ENCODE measurements at places on chromosomes 4 and X.

- DNase-seq: no peak
These were observed 12.2 kb downstream of the RNF150 start for GRCh38 chr4:141121101-141121500.

GRCh38 chr4:36320117-36320896, 38.9 kb downstream of the DTHD1 start:
- DNase-seq: no peak

- DNase-seq: no peak
These were observed 267.1 kb downstream of the ARHGAP24 start for GRCh38 chr4:85741921-85742591.

GRCh38 chr4:142352712-142353111, 493.4 kb downstream of the INPP4B start:
- DNase-seq: no peak

GRCh38 chrX:2360731-2361130, 140.0 kb downstream of the DHRSX start:
- DNase-seq: no peak

- DNase-seq: no peak
These were observed 195.2 kb downstream of the CCNG2 start for GRCh38 chr4:77352192-77352591.

DNA sequence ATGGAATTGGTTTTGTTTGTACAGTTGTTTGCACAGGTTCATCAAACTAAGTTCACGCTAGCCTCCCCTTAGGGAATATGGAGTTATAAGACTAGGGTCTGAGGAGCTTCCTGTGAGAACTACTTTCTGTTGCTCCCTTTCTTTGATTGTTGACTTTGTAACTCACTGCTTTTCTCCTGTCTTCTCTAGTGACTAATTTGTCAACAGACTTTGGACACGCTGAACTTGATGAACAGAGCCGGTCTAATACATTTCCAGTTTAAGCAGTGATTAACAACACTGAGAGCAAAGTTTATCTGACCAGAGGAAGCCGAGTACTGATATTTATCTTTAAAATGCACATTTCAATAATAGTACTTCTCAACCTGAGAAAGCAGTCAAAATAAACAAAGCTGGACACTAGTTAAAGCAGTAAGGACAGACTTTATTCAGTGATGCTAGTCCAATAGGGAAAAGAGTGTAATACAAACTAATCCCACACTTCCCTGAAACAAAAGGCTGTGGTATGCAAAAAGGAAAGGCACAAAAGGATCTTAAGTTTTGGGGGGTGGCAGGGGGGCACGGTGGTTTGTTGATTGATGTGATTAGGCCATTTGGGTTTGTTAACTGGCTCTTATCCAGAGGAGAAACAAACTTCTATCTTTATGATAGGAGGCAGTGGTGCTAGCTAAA, 2.7 kb upstream of the NUDT9 start:
- no peak for DNase-seq

GRCh38 chr4:108119199-108119800, 49.4 kb downstream of the LEF1 start:
- no peak for DNase-seq

DNA sequence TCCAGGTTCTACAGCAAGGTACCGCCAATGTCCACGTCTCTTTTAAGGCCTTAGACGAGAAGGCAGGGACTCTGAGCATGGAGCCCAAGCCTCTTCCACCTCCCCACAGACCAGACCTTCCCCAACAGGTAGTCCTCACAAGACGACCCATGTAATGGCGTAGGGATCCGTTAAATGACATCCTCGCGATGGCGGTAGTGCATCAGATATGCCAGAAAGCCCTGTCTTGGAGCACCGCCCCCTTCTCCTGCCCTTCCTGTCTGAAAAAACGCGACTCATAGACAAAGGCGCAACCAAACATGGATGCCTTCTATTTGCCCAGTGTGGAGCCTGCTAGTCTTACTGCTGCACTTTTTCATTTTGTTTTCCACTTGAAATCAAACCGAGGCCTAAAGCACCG, 185.4 kb downstream of the OR13H1 start:
- no peak for DNase-seq

GRCh38 chr4:68987007-68987406, 35.4 kb upstream of the UGT2A3 start:
- no peak for DNase-seq

GRCh38 chrX:138740341-138740740, 28.8 kb upstream of the FGF13 start:
- no peak for DNase-seq

DNA sequence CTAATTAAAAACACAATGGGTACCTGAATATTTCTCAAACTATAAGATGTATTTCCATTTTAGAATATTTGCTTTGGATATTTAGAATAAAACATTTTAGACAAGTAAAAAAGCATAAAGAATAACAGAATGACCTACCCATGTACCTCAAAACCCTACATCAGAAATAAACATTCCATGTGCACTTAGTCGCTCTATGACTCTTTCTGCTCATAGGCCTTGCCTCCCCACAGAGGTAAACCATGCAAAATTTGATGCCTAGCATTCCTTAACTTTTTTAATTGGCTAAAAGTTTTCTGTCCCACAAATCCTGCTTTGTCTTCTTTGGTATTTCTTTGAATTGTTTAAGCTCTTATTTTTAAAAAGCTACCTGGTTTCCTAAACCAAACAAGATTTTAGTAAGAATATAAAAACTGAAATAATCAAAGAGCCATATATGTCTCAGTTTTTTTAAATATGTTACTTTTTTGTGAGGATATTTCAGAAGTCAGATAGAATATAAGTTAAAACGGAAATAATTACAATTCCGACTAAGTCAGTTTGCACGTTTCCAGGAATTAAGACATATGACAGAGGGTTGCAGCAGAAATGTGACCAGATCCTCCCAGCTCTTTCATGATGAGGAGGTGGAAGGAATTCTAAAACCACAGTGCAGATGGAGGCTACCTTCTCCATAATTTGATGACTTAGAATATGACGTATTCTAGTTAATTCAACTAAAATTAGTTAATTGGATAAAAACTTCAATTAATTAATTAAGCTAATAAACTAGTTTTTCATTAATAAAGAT, 102.5 kb downstream of the FIP1L1 start:
- no peak for DNase-seq

GRCh38 chr4:9808077-9808476, 26.6 kb downstream of the DRD5 start:
- DNase-seq: no peak

GRCh38 chr4:650951-651883, 22.9 kb downstream of the ATP5ME start:
- DNase-seq: no peak

- no peak for DNase-seq
These were observed 18.1 kb downstream of the FNIP2 start for GRCh38 chr4:158786955-158787354.

- DNase-seq: no peak
These were observed 95.2 kb downstream of the DCLK2 start for GRCh38 chr4:150173432-150173861.

DNA sequence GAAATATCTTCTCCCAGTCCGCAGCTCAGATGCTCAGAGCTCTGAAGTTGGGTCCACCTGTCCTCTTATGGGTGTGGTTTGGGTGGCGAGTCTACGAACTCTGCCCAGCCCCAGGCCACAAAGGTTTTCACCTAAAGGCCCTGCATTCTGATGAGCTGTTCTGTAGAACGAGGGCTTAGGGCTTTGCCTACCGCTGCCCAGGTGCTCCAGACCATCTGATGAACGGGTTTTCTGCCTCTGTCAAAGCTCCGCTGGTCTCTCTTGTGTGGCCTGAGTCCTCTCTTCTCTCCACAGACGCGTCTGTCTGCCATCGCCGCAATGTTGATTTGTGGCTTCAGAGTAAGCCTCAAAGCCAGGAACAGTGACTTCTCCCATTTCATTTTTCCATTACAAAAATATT, 28.4 kb upstream of the CPLX1 start:
- DNase-seq: no peak

DNA sequence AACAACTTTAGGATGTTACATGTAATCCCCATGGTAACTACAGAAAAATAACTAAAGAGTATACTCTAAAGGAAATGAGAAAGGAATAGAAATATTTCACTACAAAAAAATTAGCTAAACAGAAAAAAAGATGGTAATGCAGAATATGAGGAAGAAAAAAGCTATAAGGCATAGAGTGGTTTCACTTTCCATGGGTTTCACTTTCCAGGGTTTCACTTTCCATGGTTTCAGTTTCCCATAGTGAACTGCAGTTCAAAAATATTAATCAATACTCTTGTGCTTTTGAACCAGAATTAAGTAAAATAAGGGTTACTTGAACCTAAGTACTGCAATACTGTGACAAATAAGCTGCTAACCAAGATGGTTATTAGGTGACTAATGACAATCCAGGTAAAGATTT, 42.0 kb downstream of the NPFFR2 start:
- no peak for DNase-seq

DNA sequence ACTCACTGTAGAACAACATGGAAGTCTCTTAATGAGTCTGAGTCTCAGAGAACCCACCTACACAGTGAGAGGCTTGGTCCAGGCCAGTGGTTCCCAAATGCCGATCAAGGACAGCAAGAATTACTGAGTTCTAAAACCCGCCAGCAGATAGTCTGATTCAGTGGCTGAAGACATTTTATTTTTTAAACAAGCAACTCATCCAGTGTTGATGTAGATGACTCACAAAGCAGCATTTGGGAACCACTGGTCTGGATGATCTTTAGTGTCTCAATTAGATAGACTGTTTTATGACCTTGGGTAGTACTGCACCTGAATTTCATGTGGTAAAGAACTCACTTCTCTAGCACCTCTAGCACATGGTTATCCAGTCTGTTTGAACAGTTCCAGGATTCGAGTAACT, 193.6 kb downstream of the FBXW7 start:
- DNase-seq: no peak

- no peak for DNase-seq
These were observed 38.3 kb downstream of the SHROOM2 start for GRCh38 chrX:9824554-9824953.

DNA sequence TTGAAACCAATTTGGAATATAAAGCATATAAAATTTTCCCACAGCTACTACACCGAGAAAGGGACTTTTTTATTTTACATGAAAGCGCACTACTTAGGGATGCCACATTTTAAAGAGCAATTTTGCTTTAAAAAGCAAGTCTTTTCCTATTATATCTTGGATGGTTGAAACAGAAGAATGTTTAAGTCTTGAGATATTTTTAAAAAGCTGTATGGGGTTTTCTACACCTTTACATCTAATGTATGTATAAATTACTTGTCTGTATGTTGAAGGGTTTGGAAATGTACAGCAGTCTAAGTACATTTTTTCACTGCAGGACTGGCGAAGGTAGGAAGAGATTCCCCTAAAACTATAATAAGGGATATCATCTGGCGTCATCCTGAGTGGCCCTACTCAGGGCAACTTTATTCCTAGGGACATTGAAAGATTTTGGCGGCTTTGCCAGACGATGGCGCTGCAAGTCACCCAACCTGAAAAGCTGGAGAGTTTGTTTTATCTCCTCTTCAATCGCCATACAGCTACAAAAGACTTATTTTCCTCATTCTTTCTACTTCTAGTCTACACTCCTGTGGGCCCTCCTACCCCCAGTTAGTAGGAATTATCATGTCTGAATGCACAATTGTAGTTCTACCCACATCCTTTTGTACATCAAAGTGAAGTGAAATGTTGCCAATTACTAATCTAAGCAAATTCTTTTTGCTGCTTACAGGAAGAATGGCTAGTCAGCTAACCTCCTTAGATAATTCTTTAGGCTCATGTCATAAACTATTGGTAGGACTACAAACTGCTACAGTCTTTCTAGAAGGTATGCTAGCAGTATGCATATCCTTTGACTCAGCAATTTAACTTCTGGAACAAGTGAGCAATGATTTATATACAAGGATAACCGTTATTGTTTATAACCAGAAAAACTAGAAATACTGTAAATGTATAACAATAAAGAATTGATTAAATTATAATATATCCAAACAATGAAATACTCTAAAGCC, 782 bp upstream of the NEK1 start:
- peak; percentile 55 for DNase-seq

- no peak for DNase-seq
These were observed 61.8 kb downstream of the C4orf50 start for GRCh38 chr4:5956285-5957021.

GRCh38 chr4:130183766-130184165, 1087.8 kb downstream of the C4orf33 start:
- DNase-seq: no peak

- no peak for DNase-seq
These were observed 66.5 kb upstream of the TTC29 start for GRCh38 chr4:147012059-147012707.

GRCh38 chr4:2084316-2084715, 25.2 kb downstream of the NAT8L start:
- DNase-seq: no peak

DNA sequence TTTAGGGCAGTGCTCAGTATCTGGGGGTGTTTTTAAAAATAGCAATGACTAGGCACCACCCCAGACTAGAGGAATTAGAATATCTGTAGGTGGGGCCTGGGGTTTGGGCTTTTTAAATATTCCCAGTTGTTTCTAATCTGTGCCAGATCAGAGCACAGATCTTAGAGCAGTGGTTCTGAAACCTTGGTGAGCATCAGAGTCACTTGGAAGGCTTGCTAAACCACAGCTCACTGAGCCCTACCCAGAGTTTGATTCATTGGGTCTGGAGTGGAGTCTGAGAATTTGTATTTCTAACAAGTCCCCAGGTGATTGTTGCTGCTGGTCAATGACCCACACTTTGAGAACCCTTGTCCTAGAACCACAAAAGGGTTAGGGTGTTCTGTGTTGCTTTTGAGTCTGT, 16.7 kb downstream of the HADH start:
- no peak for DNase-seq

DNA sequence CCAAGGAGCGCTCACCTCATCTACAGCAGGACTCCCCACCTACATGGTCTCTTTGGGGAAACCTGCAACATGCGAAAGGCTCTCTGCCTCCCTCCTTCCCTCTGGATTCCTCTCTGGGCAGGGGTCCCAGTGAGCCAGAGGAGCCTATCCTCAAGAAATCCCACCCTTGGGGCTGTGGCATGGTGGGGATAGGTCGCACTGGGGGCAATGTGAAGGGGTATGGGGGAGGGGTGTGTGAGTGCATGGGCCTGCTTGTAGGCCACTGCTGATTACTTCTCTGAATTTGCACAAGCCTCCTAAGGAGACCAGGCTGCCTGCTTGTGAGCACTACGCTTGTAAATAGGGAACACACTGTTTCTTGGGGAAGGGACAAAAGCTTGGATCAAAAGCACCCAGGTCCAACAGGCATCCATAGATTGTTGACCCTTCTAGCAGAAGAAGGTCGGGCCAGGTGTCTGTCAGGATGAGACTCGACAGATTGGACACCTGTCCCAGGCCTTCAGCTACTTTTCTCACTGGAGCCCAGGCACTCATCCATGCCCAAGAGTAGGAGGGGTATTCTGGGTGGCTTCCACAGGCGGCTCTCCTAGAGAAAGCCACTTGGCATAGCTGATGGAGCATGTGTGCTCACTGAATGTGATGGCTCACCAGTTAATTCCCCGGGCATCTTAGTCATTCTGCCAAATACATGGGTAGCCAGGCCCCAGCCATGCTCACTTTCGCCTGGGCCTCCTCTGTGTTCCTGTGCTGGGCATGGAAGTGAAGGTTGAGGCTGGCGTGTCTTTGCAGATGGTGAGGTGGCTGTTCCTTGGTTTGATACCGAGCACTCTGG, 75.0 kb downstream of the NBDY start:
- DNase-seq: no peak

Data from stimulated activated CD8-positive, alpha-beta memory T cell treated with anti-CD3 and anti-CD28 coated beads, Interleukin-4, amount 100 ng/mL, for 1 hour (primary cell).